ENCODE measurements at places on chromosomes 12 and 14.

GRCh38 chr14:93103392-93104080 lies 12.2 kb downstream of the ITPK1 start:
- no peak for DNase-seq

DNA sequence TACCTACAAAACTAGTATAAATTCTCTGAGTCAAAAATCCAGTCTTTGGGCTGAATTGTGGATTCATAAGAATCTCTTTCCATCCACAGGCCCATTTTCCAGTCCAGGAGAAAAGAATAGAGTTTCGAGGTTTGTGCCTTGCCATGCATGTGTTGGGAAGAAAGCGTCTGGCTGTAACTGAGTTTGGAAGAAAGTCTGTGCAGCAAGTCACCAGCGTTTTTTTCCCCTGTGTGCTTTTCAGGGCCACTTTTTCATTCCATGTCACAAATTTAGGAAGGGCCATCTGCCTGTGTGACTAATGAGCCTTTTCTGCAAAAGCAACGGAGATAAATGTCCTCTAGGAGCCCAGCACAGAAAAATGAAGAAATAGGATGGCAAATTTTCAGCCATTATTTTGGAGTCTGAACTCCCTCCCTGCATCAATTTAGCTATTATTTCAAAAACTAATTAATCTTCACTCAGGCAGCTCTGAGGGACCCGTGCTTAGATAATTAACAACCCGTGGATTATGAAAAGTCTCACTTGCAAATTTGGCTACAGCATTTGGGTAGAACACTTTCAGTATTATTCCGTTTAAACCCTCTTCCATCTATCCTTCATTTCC lies 261.5 kb downstream of the SUDS3 start:
- DNase-seq = no peak

DNA sequence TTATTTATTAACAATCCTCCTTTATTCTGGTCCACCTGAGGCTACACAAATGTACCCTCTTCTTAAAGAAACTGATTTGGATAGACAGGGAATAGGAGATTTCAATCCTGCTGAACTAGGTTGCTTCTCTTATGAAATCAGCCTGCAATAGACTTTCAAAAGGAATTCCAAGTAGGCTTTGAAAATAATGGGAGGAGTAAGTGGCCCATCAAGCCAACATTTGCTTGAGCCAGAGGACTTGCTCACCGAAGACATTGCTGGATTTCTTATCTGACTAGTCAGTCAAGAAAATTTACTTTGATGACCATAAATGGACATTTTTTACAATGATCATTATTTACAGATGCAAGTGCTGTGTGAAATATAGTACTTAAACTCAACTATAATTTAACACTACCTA lies 82.8 kb upstream of the RASSF8 start:
- DNase-seq = no peak

GRCh38 chr14:99383472-99384449 lies 96.9 kb downstream of the SETD3 start:
- DNase-seq = no peak

GRCh38 chr12:30026621-30027234 lies 243.0 kb upstream of the TMTC1 start:
- DNase-seq = no peak

DNA sequence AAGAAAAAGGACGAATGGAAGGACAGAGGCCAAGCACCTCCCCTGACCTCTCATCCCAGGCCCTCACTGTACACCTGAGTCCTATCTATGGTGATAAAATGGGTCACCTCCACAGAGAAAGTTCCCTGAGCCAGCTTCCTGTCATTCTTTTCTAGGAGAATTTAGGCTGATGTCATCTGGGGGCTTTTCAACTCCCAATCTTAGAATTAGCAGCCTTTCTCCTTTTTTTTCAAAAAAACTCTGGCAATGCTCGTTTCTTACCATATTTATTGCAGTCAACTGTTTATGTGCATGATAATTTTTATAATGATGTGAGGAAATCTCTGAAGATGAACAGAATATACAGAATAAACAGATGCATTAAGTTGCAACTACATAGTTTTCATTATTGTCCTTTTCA lies 177.6 kb downstream of the SNAPC1 start:
- no peak for DNase-seq
